ENCODE measurements at places on chromosomes 11 and 22.
A peak's percentile ranks its signal among the peaks of the same experiment; 100 is the strongest.

DNA sequence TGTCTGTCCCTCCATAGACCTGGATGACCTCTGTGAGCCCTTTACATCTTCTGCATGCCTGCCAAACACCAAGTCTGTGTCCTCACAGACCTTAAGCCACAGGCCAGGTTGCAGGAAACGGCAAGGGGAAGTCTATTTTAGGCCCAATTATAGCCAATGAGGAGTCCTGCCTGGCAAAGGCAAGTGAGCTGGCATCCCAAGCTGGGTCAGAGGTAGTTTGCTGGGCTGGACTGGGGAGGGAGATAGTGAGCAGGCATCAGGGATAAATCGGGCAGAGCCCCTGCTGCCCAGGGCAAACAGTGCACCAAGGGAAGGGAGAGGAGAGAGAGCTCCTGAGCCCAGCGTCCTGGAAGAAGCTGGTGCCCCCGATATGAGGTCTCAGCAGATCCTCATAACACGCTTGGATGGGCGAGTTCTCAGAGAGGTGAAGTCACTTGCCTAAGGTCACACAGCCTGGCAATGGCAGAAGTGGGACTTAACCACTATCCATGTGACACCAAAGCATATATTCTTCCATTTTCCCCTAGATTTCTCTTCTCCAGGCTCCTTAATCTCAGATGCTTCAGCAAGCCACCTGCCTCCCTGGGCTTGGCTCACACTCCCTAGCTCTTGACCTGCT lies 3.7 kb upstream of the RELT start:
- DNase-seq = no peak

GRCh38 chr11:47879259-47880158 lies 31.4 kb upstream of the NUP160 start:
- no peak for DNase-seq

DNA sequence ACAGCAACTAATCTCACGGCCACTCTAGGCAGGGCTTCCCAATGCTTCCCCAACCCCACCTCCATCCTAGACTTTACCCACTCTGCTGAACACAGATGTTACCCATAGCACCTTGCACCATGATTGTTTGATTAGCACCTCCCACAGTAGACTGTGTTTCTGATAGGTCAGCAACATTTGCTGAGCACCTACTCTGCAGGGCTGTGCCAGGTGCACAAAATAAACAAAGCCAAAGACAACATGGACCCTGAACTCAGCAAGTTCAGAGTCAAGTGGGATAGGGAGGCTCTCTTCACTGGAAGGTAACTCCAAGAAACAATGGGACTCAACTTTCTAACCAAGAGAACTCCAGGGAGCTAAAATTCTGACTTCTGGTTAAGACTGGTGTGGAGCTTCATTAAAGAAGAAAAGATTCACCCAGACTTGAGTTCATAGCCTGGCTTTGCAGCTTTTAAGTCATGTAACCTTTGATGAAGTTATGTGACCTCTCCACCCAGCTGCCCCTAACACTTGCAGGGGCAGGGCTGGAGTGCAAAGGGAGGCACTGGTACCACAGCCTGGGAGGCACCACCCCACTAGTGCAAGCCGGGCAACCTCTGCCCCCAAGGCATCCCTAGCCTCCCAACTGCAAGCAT lies 6.7 kb upstream of the RTN4RL2 start:
- no peak for DNase-seq

DNA sequence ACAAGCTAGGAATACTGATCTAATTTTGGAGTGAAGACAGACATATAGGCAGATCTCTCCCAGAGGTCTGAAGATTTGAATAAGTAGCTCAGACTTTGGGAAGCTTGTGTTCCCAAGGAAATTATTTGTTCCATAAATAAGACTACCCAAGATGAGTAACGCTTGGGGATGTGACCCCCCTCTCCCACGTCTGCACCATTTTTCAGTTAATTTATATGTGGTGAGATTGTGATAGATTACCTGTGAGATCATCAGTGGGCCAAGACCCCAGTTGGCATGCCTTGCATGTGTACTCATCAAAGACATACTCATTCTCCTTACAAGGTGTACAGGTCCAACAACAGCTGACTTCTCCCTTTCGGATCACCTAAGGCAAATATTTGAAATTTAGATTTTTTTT lies 252.8 kb upstream of the CTSC start:
- DNase-seq = no peak

GRCh38 chr11:68827733-68828132 lies 14.0 kb downstream of the CPT1A start:
- no peak for DNase-seq

- no peak for DNase-seq
These were observed 91.8 kb upstream of the RAB1B start for GRCh38 chr11:66176650-66177049.

DNA sequence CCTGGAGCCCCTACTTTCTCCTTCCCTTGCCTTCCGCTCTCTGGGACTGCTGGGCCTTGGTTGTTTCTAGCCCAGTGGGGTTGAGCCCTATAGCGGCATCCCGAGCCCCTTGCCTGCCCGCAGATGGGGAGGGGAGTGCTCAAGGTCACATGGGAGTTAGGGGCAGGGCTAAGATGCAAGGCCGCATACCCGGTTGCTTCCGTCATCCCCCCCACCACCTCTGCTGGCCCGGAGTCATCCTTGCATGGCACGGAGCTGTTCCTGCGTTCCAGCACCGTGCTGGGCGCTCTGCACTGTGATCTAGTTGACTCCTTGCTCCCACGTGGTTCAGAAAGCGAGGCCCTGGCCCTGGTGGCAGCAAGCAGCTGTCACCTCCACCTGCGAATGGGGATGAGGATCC lies 18.0 kb downstream of the FLRT1 start:
- no peak for DNase-seq

- DNase-seq = peak; percentile 40
These were observed 864.3 kb downstream of the TBC1D22A start for GRCh38 chr22:47626428-47627390.

DNA sequence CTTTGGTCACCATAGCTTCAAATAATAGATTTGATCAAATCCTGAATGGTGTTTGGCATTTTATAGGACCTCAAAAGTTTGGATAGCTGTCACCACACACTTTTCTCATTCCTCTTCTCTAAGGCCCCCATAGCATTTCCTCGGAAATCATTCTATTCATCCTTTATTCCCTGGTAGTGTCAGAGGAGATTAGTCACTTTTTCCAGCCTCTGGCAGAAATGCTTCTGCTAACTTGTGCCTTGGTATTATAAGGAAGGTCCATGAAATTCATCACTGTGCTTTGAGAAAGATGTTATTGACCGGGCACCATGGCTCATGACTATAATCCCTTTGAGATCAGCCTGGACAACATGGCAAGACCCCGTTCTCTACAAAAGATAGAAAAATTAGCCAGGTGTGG lies 19.7 kb upstream of the NUP160 start:
- no peak for DNase-seq

GRCh38 chr11:75240311-75241035 lies at the start of gene TPBGL:
Gene TPBGL (plus strand): TSS chr11:75240774. CDS start chr11:75241050, 276 bp downstream.
- no peak for DNase-seq

GRCh38 chr11:84901991-84902390 lies 725.2 kb downstream of the DLG2 start:
- no peak for DNase-seq
